Activated CD4-positive, alpha-beta T cell treated with anti-CD3 and anti-CD28 coated beads for 24 hours (primary cell): ENCODE measurements at places on chromosomes 16 and 17.
A peak's percentile ranks its signal among the peaks of the same experiment; 100 is the strongest.

DNA sequence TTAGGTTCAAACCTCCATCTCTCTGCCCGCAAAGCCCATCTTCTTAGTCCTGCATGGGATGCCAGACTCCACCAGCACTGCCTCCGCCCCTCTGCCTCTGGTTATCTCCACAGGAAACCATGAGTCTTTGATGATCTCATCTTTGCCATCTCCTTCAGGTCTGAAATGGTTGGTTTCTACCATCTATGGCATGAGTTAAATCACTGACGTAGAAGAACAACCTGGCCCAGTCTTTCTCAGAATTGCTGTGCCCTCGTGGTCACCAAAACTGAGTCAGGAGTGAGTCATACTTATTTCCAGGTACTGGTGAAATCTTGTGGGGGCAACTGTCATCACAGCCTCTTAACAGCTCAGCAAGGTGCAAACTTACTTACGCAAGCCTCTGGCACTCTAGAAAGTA, 468.7 kb upstream of the C16orf82 start:
- peak; percentile 52 for DNase-seq

DNA sequence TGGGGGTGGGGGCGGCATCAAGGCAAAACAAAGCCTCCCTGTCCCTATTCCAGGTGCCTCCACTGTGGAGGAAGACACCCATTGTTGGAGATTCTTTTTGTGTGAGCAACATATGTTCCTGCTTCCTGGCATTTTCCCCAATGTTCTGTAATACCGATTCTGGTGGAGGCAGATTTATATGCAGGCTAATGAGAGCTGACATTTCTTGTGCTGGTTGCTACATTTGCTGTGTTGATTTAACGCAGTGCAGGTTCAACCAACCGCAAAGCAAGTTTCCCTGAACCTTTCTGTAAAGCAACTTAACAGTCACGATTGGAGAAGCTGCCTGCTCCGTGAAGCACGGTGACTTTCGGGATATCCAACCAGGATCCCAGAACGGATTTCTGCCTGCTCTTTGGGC, 260.5 kb downstream of the CBLN1 start:
- no peak for DNase-seq

- no peak for DNase-seq
Observed at GRCh38 chr16:81530296-81530721, 85.7 kb downstream of the CMIP start.

- no peak for DNase-seq
Observed at GRCh38 chr17:48282303-48282702, 147.7 kb downstream of the SKAP1 start.

DNA sequence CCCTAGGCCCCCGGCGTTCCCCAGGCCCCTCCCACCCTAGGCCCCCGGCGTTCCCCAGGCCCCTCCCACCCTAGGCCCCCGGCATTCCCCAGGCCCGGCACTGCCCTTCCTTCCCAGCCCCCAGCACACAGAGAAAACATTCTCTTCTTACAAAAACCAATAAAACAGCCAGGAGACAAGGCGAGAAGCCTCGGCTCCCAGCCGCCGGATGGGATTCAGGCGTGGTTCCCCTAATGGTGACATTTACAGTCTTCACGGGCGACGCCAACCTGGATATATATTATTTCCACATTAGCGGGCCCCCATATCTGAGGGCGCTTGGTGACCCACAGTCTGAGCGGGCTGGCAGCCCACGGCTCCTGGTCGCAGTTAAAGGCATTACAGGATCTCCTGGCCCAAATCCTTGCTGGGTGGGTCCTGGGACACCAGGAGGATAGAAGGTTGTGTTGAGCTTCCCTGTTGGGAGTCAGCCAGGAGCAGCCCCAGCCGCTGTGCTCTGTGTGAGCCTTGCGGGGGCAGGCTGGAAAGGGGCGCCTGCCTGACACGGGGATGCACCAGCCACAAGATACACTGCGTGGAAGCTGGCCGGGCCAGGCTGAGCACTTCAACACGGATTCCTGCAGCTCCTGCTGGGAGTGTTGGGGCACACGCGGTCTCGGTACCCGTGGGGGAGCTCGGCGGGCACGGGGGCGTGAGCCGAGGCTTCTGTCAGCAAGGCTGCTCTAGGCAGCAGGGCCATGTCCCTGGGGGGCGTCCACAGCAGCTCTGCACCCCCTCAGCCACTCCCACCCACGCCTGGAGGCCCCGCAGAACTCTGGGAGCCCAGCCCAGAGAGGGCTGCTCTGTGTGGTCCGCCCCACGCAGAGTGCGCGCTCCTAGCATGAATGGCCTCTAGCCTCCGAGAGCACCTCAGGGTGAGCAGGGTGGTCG, 83.7 kb downstream of the LMF1 start:
- DNase-seq = no peak

- DNase-seq = no peak
Observed at GRCh38 chr17:72950242-72950931, 142.1 kb downstream of the SLC39A11 start.

DNA sequence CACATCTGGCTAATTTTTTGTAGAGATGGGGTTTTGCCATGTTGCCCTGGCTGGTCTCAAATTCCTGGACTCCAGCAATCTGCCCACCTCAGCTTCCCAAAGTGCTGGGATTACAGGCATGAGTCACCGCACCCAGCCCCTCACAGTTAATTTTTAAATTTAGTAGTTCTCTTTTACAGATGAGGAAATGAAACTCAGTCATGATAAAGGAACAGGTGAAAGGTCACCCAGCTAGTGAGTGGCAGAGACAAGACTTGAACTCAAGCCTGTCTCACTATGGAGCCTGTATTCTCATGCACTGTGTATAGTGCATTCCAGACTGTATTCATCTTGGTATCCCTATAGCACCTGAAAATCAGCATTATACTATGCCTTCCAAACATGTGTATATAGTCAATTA, 77.1 kb upstream of the WSB1 start:
- no peak for DNase-seq

DNA sequence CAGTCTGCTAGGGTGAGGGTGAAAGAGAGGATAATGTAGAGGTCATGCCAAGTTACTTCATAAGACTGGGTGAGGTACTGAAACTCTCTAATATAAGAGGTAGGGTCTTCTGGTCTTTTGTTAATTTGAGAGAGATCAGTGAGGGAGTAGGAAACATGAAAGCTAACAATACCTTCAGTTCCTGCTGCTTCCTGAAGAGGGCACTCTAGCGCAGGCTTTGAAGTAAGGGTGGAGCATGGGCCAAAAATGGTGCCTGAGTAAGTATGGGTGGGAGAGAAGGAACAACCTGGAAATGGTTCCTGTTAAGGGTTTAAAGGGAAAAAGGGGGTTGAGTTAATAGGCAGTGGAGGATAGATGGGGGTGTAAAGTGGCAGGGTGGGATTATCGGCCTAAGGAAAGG, 2449.5 kb downstream of the TP53TG3F start:
- DNase-seq = no peak

GRCh38 chr17:62704381-62704971, 77.0 kb downstream of the MRC2 start:
- no peak for DNase-seq

DNA sequence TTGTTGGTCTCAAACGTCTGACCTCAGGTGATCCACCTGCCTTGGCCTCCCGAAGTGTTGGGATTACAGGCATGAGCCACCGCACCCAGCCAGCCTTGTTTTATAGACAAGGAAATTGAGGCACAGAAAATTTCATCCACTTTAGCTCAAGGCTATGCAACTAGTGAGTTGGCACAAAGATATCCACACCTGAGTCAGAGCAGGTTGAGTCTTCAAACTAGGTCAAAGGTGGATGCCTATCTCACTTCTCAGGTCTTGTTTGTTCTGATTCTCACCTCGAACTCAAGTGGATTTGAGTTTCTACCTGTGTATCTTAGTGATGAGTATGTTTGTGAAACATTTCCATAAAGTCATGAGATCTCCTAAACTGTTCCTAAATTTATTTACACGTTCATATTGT, 35.6 kb upstream of the GAS7 start:
- DNase-seq = no peak

DNA sequence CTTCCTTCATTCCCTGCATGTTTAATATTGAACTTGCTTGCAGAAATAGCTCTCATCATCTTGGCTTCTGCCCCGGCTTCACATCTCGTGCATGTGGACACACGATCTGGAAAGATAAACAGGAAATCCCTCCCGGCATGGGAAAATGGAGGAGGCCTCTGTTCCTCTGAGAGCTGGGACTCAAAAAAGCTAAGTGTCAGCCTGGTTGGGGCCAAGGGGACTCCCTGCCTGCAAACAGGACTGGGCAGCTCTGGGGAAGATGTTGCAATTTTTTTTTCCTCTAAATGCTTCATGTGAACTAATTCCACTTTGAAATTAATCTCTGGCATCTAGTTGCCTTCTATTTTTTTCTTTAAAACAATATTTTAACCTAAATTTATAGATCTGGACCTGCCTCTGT, 24.8 kb downstream of the ITPRIPL2 start:
- DNase-seq = no peak
